ENCODE measurements at places on chromosomes 3 and 15.

GRCh38 chr15:75761446-75762356 is 49.1 kb upstream of the CSPG4 start:
- DNase-seq, result no peak

DNA sequence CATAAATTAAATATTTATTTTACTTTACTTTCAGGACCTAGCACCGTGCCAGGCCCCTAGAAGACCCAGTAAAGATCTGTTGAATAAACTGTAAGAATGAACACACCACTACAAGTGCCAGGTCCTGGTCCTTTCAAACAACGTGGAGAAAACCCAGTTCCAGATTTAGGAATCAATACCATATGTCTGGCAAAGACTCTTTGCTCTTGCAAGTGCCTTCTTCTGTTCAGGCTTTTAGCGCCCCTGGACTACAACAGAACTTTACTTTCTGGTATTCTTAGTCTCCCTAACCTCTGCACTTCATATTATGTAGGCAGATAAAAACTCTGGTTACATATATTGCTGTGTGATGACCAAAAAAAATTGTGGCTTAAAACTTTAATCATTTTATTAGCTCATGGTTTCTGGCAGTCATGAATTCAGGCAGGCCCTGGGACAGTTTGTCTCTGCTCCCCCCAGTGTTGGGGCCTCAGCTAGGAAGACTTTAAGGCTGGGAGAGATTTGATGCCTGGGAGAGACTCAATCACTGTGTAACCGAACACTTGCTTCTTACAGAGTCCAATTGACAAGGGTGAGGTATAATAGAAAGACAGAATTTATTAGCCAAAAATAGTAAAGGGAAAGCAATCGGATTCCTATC is 2.9 kb upstream of the PSMA4 start:
- no peak for DNase-seq

GRCh38 chr3:20190991-20191390 is 5.0 kb upstream of the SGO1 start:
- DNase-seq, result no peak

- DNase-seq, result no peak
Observed at GRCh38 chr3:67737140-67737539, 82.7 kb upstream of the SUCLG2 start.

DNA sequence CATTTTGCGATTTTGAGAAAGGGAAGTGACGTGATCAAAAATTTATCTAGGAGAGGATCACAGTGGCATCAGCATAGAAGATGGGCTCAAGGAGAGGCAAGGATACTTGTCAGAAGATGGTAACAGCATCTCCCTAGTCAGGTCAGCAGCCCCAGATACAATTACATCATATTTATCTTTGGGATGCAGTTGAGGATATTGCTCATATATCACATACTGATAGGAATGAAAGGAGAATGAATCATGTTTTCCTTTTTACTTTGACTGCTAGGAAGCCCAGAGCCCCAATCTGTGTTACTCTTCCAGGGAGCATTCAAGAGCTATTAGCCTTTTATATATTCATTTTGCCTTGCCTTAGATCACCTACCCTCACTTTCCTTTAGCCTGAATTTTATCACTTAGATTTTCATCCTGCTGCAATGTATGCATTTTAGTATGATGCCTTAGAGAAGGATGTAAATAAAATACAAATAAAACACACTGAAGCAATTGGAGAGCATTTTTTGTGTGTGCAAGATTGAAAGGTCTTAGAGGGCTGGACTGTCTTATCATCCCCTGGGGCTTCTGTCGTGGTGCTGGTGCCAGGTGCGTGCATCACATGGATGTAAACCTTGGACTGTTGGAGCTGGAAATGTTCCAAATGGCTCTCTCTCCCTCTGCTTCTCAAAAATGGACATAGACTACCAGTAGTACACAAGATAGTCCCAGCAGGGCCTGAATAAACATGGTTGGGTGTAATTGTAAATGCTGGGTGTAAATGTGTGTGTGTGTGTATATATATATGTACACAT is 40.3 kb downstream of the CORO2B start:
- no peak for DNase-seq

- no peak for DNase-seq
Observed at GRCh38 chr15:32998979-32999672, 195.4 kb downstream of the FMN1 start.
